ENCODE measurements at places on chromosomes 13 and 19.

DNA sequence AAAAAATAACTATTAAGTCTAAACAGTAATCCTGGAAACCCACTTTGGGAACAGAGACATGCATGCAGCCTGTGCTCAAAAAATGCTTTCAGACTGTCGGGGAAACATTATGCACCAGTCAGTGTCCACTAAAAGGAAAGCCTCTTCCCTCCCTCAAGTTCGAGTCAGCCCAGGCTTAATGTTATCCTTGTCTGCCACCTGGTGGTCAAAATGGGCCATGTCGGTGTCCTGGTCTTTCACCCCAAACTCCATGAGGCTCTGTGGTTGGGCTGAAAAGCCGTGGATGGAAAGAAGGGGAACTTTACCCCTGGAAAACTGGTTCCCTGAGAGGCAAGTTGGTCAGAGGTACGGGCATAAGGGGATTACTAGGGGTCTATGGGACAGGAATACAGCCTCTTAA lies 88.4 kb upstream of the ZNF492 start:
- DNase-seq, result no peak

- DNase-seq, result no peak
Observed at GRCh38 chr19:18795540-18795939, 4.4 kb upstream of the COMP start.

- DNase-seq, result no peak
Observed at GRCh38 chr13:106562301-106562700, 5.6 kb downstream of the ARGLU1 start.

GRCh38 chr13:38415233-38415632 lies 65.6 kb downstream of the UFM1 start:
- no peak for DNase-seq

DNA sequence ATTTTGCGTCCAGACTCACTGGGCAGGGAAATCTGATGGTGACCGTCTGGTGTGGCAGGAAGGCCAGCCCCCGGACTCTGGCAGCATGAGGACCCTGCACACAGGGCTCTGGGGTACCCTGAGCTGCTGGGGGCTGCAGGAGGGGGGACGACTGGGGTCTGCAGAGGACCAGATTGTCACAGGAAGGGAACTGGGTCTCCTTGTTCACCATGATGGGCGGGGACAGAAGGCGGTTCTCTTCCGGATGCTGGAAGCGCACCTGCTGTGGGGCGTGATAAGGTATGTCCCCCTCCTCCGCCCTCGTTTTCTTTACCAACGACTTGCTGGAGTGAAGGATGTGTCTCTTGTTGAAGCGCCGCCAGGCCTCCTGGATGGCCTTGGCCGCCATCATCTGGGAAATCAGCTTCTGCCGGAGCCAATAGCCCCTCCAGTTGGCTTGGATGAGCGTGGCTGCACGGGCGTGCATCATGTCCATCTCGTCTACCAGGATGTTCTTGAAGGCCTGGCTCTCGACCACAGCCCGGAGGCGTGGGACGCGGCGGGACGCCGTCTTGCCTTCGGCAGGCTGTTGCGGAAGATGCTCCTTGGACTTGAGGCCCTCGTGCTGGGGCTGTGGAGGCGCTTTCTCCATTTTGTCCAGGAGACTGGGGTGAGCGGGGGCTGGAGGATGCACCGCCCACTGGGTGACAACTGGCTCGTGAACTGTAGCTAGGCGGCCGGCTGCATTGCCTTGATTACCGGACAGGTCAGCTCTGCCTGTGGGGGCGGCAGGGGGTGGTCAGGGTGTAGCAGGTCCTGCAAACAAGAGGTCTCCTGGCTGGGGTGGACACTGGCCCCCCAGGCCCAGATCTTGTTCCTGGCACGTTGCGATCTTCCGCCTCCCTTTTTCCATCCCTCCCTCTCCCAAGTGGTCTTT lies 7.2 kb downstream of the IQCN start:
- no peak for DNase-seq

DNA sequence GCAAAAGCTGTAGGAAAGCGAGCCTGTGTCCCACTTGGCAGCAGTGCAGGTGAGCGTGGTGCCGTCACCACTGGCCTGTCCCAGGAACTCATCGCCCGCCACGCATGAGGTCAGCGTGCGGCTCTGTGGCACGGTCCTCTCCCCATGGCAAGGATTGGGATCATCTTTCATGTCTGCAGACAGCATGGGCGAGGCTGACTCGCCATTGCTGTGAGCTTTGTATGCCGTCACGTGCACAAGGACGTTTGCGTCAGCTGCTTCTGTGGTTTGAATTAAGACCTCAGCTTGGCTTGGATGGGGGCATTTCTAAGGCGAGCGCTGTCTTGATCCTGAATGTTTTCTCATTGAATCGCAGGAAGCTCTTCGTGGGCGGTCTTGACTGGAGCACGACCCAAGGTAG lies 9.8 kb downstream of the DAZAP1 start:
- no peak for DNase-seq

DNA sequence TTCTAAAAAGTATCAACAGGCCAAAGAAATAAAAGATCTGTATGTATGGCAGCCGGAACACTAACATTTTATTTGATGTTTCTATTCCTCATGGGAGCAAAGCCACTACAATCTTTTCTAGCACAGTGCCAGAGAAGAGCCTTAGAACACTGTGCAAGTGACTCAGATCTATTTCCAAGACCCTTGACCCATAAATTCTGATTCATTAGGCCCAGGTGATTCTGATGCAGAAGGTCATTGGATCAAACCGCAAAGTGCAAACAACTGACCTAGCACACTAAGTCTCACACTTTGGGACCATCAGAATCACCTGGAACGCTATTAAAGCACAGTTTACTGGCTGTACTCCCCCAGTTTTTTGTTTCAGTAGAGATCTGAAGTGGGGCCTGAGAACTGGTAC lies 87.6 kb downstream of the MYCBP2 start:
- no peak for DNase-seq

GRCh38 chr13:80755910-80756309 lies 415.0 kb upstream of the SPRY2 start:
- no peak for DNase-seq

DNA sequence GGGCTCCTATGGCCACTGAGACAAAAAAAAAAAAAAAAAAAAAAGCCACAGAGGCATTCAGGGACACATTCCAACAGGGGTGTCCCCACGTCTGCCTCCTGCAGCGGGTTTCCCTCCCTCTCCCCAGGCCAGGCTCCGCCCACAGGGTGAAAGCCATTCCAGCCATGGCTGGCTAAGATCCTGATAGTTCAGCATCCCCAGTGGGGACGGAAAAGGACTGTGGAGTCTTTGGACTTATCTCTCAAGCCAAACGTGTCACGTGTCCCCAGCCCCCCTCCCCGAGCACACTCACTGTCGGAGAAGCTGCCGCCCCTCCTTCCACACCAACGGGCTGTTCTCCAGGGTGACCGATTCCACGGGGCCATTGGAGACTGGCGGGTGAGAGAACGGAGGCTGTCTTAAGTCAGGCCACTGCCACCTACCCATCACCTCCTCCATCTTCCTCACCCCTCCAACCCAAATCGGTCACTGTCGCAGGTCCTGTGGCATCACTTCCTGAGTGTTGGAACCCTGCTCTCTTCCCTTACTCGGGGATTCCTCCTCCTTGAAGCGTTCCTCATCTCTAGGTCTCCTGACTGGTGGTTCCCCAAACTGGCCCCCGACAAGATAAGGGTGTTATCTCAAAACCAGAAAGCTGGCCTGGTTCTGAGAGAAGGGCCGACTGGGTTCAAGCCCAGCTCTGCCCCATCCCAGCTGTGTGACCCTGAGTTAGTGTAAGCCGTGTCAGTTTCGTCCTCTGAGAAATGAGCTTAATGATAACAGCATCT lies 9.1 kb upstream of the FKRP start:
- DNase-seq, result no peak

Measured in effector CD8-positive, alpha-beta T cell (primary cell).